ENCODE measurements at places on chromosomes 11 and 22.

DNA sequence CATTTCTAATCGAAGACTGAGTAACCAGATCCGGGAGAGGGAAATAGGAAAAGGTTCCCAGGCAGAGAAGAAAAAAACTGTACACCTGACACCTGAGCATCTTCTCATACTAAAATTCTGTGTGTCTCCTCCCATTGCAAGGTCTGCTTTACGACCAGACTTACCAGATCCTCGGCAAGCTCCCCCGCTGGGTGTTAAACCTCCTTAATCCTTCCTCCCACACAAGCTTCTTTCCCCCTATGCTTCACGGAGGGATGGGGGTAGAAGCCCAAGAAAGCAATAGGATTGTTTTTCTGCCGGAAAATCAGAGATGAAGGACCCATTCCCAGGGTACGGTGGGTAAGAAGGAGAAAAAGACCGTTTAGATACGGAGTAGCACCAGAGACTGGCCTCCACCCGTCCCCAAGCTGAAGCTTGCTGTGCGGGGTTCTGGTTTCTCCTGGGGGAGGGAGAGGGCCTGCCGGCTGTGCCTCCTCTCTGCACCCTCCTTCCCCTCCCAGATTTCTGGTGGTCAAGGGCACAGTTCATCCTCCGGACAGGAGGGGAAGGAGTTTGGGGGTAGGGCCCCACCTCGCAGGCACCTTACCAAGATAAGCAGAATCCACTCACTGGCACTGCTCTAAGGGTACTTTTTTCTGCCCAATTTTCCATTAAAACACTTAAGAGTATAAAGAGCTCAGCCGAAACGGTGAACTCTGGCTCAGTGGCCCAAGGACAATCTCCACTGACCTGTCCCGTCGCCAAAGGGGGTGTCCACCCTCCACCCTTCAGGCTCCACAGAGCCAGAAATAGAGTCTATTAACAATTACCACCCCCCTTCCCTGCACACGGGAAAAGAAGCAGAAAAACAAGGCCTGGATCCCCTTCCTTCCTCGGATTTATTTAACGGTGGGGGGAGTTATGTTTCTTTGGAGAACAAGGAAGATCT, 1.2 kb downstream of the TOB2 start:
- DNase-seq: no peak

DNA sequence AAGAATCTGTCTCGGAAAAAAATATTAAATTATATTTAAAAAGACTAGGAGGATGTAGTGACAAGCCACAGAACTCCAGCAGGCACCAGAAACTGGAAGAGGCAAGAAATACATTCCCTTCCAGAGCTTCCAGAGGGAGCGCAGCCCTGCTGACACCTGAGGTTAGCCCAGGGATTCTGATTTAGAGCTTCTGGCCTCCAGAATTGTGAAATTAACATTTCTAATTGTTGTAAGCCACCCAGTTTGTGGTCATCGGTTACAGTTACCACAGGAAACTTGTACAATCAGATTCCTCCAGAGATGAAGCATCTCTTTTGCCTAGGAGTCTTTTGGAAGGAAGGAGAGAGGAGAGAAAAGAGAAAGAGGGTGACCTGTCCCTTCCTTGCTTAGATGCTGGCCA, 6.4 kb upstream of the UBASH3B start:
- no peak for DNase-seq

- no peak for DNase-seq
These were observed 76.8 kb upstream of the CCND1 start for GRCh38 chr11:69563946-69564775.

- DNase-seq: no peak
These were observed 4.6 kb upstream of the VSIG10L2 start for GRCh38 chr11:125941267-125941618.

- DNase-seq: no peak
These were observed 1.5 kb downstream of the PTPRJ start for GRCh38 chr11:47981667-47982404.

DNA sequence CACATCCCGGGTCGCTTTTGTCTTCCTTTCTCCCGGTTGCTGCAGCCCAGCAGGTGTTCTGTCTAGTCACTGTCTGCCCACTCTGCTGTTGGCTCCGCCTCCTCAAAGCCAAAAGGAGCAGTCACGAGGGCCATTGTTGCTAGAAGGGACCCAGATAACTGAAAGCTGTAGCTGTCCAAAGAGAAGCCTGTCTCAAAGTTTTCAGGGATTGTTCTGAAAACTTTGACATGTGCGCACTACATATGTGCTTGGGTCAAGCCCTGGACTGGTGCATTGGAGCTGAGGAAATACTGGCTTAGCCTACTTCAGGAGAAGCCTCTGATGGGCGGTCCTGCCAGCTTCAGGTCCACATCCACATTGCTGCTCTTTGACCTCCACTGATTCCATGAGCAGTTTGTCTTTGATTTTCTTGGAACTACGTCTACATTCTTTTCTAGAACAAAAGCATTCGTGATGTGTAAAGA, 8.8 kb upstream of the OR2AT4 start:
- no peak for DNase-seq

DNA sequence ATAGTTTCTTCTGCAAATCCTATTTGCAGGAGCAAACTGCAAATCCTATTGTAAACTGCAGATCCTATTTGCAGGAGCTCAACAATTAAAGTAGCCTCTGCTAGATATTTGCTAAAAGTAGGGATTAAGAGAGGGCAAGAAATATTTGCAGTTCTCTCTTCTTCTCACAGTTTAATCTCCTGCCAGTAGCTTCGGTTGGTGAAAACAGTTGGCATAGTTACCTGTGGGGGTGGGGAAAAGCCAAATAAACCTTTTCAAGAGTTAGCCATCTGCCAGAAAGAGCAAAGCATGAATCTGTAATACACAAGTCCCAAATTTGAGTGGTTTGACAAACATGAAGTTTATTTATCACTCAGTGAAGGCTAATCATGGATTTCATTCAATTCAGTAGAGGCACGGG, 942.5 kb downstream of the JRKL start:
- no peak for DNase-seq

- DNase-seq: no peak
These were observed 15.0 kb upstream of the PPP6R3 start for GRCh38 chr11:68445531-68446035.

GRCh38 chr11:125950178-125950490, 4.3 kb downstream of the VSIG10L2 start:
- no peak for DNase-seq
